Camera-type eye (tissue), 1 donor: ENCODE measurements at places on chromosomes 12 and 14. TPM values are rescaled to one million over a fixed set of nuclear protein-coding genes. Genes with fewer than 3 reads are reported as not detected.

OAS2 gene
- 3.4 TPM for total RNA-seq

PLEKHD1 gene
- 2.0 TPM for total RNA-seq

KLRK1 gene
- 1.2 TPM for total RNA-seq

LMNTD1 gene
- not detected for total RNA-seq

SDR9C7 gene
- 0.38 TPM for total RNA-seq
